Activated CD8-positive, alpha-beta memory T cell treated with anti-CD3 and anti-CD28 coated beads, Interleukin-2, amount 50 U/mL, for 48 hours (primary cell): ENCODE measurements at places on chromosomes 1 and 21.
A peak's percentile ranks its signal among the peaks of the same experiment; 100 is the strongest.

DNA sequence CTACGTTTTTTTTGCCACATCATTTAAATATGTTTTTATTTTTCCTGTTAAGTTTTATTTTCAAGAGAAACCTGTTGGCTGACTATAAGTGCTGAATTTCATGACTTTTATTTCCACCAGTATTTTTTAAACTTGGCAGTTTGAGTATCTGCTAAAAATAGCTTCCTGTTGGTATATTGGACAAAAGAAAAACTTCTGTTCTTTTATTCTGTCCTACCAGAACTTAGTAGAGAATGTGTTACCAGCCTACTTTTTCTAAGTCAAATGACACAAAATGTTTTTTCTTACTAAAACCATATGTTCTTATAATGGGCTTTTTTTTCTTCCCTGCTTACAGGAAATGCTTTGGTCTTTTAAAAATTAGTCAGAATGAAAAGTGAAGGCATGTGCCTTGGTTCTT lies 7.6 kb downstream of the DR1 start:
- no peak for DNase-seq

- no peak for DNase-seq
Observed at GRCh38 chr21:42393443-42393950, 2.4 kb downstream of the TMPRSS3 start.

DNA sequence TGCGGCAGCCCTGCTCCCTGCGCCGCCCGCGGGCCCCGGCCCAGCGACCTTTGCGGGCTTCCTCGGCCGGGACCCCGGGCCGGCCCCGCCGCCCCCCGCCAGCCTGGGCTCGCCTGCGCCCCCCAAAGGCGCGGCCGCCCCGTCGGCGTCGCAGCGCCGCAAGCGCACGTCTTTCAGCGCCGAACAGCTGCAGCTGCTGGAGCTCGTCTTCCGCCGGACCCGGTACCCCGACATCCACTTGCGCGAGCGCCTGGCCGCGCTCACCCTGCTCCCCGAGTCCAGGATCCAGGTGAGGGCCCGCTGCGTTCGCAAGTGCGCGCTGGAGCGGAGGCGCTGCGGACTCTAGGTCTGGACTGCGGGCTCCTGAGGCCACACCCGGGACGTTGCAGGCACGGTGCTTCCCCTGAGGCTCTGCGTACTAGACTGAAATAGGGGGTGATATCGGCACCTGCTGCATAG lies 351 bp downstream of the MIXL1 start:
- DNase-seq, result peak; percentile 65

DNA sequence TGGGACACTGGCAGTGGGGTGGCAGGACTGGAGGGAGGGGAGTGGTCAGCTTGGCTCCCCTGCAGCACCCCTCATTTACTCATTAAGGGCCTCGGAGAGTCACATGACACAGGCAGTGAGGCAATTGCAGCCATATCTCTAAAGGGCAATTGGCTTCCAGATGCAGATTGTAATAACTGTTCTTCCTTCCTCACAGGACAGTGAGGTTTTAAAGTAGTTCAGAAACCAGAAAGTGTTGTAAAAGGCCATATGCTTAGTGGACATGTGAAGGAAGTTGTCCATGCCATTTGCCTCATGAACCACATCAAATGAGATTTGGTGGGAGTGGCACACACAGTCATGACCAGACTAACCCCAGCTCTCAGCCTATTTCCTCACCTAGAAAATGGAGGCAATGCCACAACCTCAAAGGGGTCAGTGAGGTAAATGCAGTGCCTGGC lies 11.1 kb downstream of the MTX1 start:
- DNase-seq, result no peak

DNA sequence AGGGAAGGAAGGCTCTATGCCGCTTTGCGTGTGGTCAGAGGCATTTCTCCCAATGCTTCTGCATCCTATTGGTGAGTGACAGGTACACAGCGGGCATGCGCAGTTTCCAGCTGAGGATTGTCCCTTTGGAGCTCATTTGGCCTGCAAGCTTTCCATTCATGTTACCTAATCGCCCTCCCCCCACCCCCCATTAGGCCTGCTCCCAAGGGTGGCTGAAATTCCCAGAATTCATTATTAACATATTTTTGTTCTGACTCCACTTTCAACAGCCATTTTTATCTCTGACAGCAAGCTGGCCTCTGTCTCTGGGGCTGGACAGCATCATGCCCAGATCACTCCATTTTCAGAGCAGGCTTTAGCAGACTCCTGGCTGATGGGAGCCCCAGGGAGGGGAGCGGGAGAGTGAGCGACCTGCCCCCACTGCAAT lies 25.6 kb downstream of the MIS18A start:
- DNase-seq, result no peak

DNA sequence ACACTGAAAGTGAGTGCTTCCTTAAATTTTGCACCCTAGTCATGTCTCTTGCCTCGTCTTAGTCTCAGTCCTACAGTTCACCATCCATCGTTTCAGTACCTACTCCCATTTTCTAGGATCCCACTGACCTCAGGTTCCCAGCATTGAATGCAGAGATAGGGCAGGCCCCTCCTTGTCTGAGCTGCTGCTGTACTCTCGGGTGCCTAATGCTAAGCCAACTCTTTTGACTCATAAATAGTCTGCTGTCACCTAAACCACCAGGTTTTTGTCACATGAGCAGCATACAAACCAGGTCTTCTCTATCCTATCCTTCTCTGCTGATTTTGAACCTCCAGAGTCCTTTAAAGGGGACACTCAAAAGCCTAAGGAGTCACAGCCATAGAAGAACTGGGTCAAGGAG lies 3.0 kb downstream of the ARHGAP30 start:
- no peak for DNase-seq

DNA sequence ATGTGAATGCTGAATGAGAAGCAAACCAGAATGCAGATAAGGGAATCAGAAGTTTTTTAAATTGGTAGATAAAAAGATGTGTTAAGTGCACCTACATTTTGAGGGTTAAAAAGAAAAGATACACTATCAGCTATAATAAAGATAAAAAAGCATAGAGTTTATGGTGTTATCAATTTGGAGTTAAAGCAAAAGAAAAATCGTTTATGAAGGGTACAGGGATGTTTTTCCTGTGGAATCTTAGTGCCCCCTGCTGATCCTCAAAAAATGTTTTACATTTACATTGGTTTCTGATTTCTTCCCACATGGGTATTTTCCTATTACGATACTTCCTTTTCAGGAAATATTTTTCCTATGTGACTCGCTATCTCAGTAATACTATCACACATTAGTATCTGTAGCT lies 293.5 kb downstream of the MRPL39 start:
- no peak for DNase-seq

GRCh38 chr1:205980237-205980870 lies 22.8 kb downstream of the RAB7B start:
- no peak for DNase-seq

GRCh38 chr1:184740344-184740743 lies 14.3 kb downstream of the EDEM3 start:
- DNase-seq, result no peak

GRCh38 chr1:187464320-187464719 lies 635.6 kb downstream of the PLA2G4A start:
- no peak for DNase-seq

- DNase-seq, result no peak
Observed at GRCh38 chr1:37560401-37561132, 3.8 kb downstream of the DNALI1 start.

- DNase-seq, result no peak
Observed at GRCh38 chr21:43703035-43703880, 15.7 kb upstream of the PDXK start.

DNA sequence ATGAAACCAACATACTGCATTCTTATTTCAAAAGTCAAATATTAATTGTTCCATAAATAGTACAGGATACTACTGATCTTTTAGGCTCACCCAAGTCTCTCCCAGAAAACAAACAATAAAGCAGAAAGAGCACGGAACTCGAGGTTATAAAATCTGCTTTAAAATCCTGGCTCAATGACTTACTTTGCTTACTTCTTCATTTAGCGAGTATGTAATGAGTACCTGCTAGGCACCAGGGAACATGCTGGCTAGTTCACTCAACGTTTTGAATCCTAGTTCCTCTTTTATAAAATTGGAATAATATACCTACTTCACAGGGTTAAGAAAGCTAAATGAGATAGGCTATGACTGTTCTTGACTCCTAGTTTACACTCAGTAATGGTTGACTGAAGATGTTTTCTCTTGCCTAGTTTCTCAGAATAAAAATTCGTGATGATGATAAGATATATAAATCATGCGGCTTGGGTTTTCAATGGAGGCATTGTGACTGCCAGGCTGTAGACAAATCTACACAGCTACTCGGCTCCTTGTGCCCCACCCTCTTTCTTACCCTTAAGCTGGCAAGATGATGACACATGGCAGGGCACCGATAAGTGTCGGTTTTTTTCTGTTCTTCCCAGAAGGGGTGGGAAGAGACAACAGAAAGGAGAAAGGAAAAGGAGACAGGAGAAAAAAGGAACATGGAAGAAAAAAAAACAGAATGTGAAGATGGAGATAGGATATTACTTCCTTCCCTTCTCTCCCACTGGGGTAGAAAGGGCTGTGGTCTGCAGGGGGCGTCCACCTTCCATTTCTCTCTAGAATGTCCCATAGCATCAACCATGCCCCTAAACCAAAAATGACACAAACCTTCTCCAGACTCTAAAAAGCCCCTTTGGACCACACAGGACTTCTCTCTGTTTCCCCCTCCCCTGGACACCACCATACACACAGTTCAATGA lies 507.1 kb downstream of the SMYD3 start:
- DNase-seq, result no peak

DNA sequence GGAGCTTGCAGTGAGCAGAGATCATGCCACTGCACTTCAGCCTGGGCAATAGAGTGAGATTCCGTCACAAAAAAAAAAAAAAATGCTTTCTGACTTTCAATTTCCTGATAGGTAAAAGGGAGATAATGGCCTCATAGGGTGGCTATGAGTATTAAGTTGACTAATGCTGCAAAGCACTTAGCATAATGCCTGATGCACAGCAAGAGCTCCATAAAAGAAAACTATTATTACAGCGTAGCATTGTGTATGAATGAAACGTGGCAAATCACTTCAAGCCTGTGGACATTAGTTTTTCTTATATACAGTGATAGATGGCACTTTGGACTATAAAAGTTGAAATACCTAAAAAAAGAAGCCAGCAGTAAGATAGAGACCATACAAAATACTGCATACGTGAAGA lies 16.8 kb downstream of the FNDC7 start:
- DNase-seq, result no peak

DNA sequence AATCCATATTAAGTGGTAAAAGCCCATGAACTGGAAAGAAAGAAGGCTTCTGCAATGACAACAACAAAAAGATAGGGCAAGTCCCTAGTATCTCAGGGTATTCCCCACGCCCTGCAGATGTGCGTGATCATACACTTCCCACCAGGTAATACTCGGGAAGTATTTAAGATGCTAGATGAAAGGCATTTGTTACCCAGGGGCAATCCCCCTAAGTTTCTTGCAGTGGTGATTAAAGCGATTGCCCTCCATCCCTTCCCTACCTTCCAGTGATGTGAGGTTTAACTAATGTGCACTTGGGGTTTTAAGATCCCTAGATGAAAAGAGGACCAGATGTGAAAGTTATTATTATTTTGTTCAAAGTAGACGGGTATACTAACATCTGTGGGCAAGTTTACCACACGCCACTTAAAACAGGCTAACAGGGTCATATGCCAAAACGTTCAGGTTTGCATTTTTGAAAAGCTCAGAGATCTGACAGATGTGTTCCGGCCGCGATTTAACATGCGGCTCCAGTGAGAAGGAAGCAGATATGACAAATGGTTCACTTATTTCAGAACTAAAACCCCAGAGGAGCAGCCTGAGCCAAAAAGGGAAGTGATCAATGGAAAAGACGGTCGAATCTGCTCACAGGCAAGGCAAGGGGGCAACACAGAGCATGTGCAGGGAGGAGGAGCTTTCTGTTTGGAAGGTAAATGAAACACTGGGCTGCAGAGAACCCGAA lies 17.4 kb downstream of the TIAM1 start:
- peak; percentile 65 for DNase-seq

GRCh38 chr1:30942326-30942963 lies 33.9 kb upstream of the SDC3 start:
- no peak for DNase-seq

- DNase-seq, result no peak
Observed at GRCh38 chr1:204530932-204531331, 14.7 kb downstream of the MDM4 start.

DNA sequence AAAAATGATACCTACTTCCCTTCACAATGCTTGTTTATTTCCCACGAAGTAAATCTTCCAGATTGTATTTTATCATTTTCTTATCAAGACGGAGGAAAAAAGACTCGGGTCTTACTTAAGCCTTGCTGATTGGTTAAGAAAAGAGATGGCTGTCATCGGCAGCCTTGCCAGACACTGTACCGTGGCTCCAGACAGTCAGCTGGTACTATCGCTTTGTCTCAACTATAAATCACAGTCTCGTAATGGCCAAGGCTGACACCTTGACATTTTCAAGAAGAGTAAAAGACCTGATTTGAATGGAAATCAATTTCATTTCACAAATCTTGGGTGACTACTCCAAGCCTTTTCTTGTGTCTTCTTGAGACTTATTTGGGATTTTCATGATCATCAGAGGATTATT lies 868.0 kb downstream of the USP25 start:
- no peak for DNase-seq

DNA sequence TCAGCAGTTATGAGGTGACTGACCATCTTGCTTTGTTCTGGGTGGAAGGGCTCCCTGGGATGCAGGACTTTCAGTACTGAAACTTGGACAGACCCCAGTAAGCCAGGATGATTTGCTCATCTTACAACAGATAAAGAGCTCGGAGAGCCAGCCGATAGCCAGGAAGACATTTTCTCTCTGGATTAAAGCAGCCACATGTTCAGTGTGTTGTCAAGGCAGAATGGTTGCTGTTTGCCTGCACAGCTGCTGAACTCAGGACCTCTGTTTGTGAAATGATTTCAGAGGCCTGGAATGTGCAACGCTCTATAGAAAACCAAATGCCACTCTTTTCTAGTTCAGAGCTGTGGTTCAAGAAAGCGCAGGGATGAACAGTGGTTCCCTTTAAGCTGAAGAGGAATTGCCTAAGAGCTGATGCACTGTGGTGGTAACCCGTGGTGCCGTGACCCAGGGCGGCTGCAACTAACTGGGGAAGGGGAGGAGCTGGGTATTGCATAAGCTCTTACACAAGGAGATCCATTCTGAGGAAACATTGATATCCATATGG lies 40.7 kb downstream of the CASQ2 start:
- no peak for DNase-seq
